ENCODE measurements at places on chromosomes 4 and X. TPM values are rescaled to one million over a fixed set of nuclear protein-coding genes. Genes with fewer than 3 reads are reported as not detected.

CYTL1 gene
- 2.0 TPM for total RNA-seq

HPRT1 gene
- total RNA-seq: 14.5 TPM

FGF13 gene
- total RNA-seq: 3.2 TPM

UBA6 gene
- 36.3 TPM for total RNA-seq

MAB21L2 gene
- 0.25 TPM for total RNA-seq

AMELX gene
- not detected for total RNA-seq

CASP6 gene
- 7.9 TPM for total RNA-seq

NFXL1 gene
- total RNA-seq: 36.6 TPM

BEND2 gene
- total RNA-seq: not detected

- H3K36me3 ChIP-seq: no peaks in the 10 kb centered on the region
- no peaks in the 10 kb centered on the region for H3K27me3 ChIP-seq
- no peak overlapping the region for H3K27ac ChIP-seq
- H3K4me3 ChIP-seq: no peak overlapping the region
- H3K4me1 ChIP-seq: no peaks in the 10 kb centered on the region
Measured at GRCh38 chr4:128782076-128782715, 27.3 kb upstream of the JADE1 start.

DNA sequence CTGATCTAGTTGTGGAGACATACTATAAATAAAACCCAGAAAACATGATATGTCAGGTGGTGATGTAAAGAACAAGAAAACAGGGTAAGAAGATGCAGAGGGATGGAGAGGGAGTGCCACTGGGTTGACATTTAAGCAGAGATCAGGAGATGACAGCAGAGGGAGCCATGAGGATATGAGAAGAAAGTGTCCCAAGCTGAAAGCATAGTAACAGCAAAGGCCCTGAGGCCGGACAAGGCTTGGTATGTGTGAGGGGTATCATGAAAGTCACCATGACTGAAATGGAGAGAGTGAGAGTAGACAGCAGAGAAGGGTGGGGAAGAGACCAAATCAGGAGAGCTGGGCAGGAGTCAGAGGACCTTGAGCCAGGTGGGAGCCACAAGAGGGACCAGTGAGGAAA is 3.4 kb downstream of the GPKOW start:
- H3K4me1 ChIP-seq: peaks cover 8% of the 10 kb centered on the region
- no peak for DNase-seq

GRCh38 chrX:118847676-118848075 is 24.1 kb downstream of the ZCCHC12 start:
- no peak overlapping the region for H3K4me3 ChIP-seq
- DNase-seq: no peak
- H3K27ac ChIP-seq: no peak overlapping the region
- H3K4me1 ChIP-seq: no peaks in the 10 kb centered on the region
- H3K36me3 ChIP-seq: no peaks in the 10 kb centered on the region

- no peak overlapping the region for H3K4me3 ChIP-seq
- no peaks in the 10 kb centered on the region for H3K4me1 ChIP-seq
- no peaks in the 10 kb centered on the region for H3K27me3 ChIP-seq
- H3K36me3 ChIP-seq: no peaks in the 10 kb centered on the region
- no peak overlapping the region for H3K27ac ChIP-seq
Measured at GRCh38 chrX:153312842-153313241, 8.7 kb downstream of the PNMA6F start.

DNA sequence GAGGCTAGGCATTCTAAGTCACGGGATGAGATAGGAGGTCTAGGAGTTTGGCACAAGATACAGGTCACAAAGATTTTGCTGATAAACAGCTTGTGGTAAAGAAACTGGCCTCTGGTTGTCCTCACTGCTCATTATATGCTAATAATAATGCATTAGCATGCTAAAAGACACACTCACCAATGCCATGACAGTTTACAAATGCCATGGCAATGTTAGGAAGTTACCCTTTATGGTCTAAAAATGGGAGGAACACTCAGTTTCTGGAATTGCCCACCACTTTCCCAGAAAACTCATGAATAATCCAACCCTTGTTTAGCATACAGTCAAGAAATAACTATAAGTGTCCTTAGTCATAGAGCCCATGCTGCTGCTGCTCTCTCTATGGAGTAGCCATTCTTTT is 286.9 kb downstream of the ZNF674 start:
- no peaks in the 10 kb centered on the region for H3K27me3 ChIP-seq
- no peak overlapping the region for H3K4me3 ChIP-seq
- DNase-seq: no peak
- no peak overlapping the region for H3K27ac ChIP-seq

- H3K27me3 ChIP-seq: no peaks in the 10 kb centered on the region
- H3K4me3 ChIP-seq: no peak overlapping the region
- no peaks in the 10 kb centered on the region for H3K36me3 ChIP-seq
- H3K4me1 ChIP-seq: no peaks in the 10 kb centered on the region
Measured at GRCh38 chr4:6224735-6225134, 24.4 kb upstream of the JAKMIP1 start.

GRCh38 chr4:8332038-8332857 is 62.7 kb downstream of the HTRA3 start:
- DNase-seq: no peak
- H3K4me1 ChIP-seq: no peaks in the 10 kb centered on the region
- H3K27ac ChIP-seq: no peak overlapping the region
- H3K27me3 ChIP-seq: no peaks in the 10 kb centered on the region

GRCh38 chr4:60581919-60582536 is 618.1 kb upstream of the ADGRL3 start:
- H3K27me3 ChIP-seq: no peaks in the 10 kb centered on the region
- no peaks in the 10 kb centered on the region for H3K4me1 ChIP-seq
- no peak for DNase-seq
- no peak overlapping the region for H3K27ac ChIP-seq
- H3K36me3 ChIP-seq: no peaks in the 10 kb centered on the region
- H3K4me3 ChIP-seq: no peak overlapping the region

- H3K27ac ChIP-seq: no peak overlapping the region
- H3K36me3 ChIP-seq: no peaks in the 10 kb centered on the region
- DNase-seq: no peak
- H3K4me1 ChIP-seq: peaks cover 14% of the 10 kb centered on the region
- H3K27me3 ChIP-seq: no peaks in the 10 kb centered on the region
Measured at GRCh38 chr4:52028970-52029369, 8.8 kb upstream of the LRRC66 start.

GRCh38 chr4:98653890-98654867 is 4.2 kb downstream of the TSPAN5 start:
- H3K27ac ChIP-seq: peak overlapping the region; percentile 66
- no peak overlapping the region for H3K4me3 ChIP-seq
- H3K36me3 ChIP-seq: no peaks in the 10 kb centered on the region
- H3K4me1 ChIP-seq: peaks cover 36% of the 10 kb centered on the region
- no peak for DNase-seq

GRCh38 chr4:165476214-165477098 is 97.6 kb downstream of the CPE start:
- peaks cover 6% of the 10 kb centered on the region for H3K4me1 ChIP-seq
- H3K27ac ChIP-seq: no peak overlapping the region
- H3K27me3 ChIP-seq: no peaks in the 10 kb centered on the region
- no peak for DNase-seq
- H3K36me3 ChIP-seq: no peaks in the 10 kb centered on the region

DNA sequence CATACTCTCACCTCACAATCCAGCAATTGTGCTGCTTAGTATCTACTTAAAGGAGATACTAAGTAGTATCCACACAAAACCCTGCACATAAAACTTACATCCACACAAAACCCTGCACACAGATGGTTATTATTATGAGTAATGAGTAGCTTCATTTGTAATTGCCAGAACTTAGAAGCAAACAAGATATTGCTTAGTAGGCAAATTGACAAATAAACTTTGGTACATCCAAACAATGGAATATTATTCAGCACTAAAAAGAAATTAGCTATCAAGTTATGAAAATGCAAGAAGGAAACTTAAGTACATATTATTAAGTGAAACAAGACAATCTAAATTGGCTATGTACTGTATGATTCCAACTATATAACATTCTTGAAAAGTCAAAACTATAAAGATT is 80.6 kb downstream of the NPY2R start:
- no peaks in the 10 kb centered on the region for H3K36me3 ChIP-seq
- no peaks in the 10 kb centered on the region for H3K4me1 ChIP-seq
- no peak overlapping the region for H3K4me3 ChIP-seq
- no peak for DNase-seq
- H3K27ac ChIP-seq: no peak overlapping the region
- no peaks in the 10 kb centered on the region for H3K27me3 ChIP-seq

DNA sequence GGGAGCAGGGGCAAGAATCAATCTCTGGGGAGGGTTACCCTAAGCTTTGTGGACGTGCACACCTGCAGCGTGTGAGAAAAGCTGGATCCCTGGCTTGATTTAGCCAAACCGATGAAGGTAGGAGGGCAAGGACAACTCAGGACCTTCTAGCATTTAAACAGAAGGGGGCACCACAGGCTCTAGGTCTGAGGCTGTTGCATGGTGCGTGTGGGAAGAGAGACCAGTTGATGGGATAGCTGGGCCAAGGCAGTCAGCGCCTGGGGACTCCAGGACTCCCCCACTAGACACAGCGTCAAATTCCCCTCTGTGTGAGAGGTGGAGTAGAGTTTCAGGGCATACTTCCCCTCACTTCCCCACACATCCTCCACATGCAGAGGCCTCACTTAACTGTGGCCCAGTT is 4.3 kb downstream of the GABRQ start:
- peak; percentile 81 for DNase-seq
- H3K36me3 ChIP-seq: no peaks in the 10 kb centered on the region
- H3K27ac ChIP-seq: no peak overlapping the region

GRCh38 chr4:101599620-101600019 is 190.9 kb upstream of the BANK1 start:
- no peaks in the 10 kb centered on the region for H3K27me3 ChIP-seq
- no peaks in the 10 kb centered on the region for H3K36me3 ChIP-seq
- no peak for DNase-seq
- H3K4me1 ChIP-seq: no peaks in the 10 kb centered on the region

DNA sequence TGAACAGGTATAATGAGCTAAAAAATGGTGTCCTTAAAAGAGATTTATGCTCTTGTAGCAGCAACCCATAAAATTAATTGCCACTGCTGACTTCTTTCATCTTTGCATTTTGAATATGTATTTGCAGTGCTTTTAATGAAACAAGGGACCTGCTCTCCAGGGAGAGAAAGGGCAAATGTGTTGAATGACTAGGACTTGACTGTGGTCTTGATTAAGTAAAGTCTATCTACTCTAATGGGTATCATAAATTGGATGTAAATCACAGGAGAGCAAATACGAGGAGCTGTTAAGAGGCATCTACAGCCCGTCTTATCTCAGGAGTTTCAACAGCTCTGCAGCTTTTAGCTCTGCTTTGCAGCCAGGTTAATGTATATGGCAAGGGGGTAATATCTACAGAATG is 216.4 kb downstream of the PALLD start:
- H3K36me3 ChIP-seq: no peaks in the 10 kb centered on the region
- H3K4me3 ChIP-seq: no peak overlapping the region
- H3K27me3 ChIP-seq: no peaks in the 10 kb centered on the region
- H3K27ac ChIP-seq: no peak overlapping the region
- no peak for DNase-seq
- peaks cover 38% of the 10 kb centered on the region for H3K4me1 ChIP-seq
